ENCODE measurements at places on chromosomes 11 and 22.

DNA sequence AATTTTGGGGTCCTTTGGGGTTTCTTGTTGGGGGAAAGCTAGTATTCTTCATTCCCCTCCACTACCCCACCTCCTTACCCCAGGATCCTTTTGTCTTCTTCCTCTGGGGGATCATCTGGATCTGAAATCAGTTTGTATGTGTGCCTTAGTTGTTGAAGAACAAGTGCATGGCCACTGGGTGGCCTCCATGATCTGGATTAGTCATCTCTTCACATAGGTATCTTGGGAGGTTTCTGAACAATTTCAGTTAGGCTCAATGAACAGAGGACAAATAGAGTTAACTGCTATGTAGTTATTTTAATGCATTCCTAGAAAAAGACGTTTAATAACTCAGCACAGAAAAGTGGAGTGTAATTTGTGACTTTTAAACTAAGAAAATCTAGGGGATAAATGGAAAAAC lies 7.1 kb upstream of the VWA5A start:
- DNase-seq, result no peak

DNA sequence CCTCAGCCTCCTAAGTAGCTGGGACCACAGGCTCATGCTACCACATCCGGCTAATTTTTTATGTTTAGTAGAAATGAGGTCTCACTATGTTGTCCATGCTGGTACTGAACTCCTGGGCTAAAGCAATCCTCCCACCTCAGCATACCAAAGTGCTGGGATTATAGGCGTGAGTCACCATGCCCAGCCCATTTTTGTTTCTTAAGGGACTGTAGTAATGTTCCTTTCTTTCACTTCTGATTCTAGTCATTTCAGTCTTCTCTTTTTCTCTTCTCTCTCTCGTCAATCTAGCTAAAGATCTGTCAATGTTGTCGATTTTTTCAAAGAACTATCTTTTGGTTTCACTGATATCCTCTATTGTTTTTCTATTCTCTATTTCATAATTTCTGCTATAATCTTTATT lies 111.0 kb upstream of the APOA1 start:
- DNase-seq, result no peak

GRCh38 chr11:119573858-119574257 lies 150.9 kb upstream of the THY1 start:
- no peak for DNase-seq

- DNase-seq, result no peak
Measured at GRCh38 chr22:49954354-49954753, 6.2 kb upstream of the PIM3 start.

DNA sequence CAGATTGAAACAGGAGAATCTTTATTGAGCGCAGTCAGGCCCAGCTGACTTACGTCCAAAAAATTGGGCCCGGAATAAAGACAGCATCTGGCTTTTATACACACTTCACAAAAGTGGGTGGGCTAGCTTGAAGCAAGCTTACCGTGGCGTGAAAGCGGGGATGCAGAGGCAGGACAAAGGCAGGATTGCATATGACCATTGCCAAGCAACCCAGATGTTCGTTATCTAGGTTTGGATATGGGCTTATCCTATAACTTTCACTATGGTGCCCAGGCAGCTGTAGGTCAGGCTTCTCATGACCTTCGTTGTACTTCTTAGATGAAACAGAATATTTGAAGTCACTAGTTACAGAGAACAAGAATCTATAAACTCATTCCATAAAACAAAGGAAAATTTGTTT lies 1575.6 kb upstream of the RAG2 start:
- DNase-seq, result no peak

- DNase-seq, result peak; percentile 43
Measured at GRCh38 chr11:65310215-65310614, 4.5 kb upstream of the CDC42EP2 start.

DNA sequence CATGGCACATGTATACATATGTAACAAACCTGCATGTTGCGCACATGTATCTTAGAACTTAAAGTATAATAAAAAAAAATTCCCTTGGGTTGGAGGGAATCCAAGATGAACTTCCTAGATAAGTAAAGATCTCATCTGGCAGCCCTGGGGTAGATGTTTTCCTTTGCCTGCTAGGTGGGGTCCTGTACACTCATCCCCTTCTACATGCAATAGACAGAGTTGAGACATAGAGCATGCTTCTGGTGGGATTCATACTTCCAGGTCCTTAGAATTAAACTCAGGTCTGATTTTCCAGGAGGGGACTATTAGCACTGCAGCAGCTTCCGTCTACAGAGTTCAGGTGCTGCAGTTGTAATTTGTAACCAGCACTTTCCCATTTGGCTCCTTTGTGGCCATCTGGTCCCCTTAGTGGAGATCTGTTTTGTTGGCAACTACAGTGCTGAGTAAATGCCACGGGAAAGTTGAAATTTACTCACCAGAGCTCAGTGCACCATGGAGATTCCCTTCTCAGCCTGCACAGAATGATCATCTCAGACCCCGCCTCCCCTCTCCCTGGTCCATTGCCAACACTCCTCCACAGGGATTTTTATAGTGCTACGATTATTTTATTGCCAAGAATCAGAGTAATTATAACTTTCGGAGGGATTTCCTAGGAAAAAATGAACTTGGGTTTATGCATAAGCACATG lies 220.1 kb upstream of the E2F8 start:
- peak; percentile 49 for DNase-seq

- no peak for DNase-seq
Measured at GRCh38 chr11:126874831-126875230, 125.7 kb downstream of the KIRREL3 start.

- DNase-seq, result peak; percentile 99
Measured at GRCh38 chr11:115616971-115617370, 112.8 kb upstream of the CADM1 start.

DNA sequence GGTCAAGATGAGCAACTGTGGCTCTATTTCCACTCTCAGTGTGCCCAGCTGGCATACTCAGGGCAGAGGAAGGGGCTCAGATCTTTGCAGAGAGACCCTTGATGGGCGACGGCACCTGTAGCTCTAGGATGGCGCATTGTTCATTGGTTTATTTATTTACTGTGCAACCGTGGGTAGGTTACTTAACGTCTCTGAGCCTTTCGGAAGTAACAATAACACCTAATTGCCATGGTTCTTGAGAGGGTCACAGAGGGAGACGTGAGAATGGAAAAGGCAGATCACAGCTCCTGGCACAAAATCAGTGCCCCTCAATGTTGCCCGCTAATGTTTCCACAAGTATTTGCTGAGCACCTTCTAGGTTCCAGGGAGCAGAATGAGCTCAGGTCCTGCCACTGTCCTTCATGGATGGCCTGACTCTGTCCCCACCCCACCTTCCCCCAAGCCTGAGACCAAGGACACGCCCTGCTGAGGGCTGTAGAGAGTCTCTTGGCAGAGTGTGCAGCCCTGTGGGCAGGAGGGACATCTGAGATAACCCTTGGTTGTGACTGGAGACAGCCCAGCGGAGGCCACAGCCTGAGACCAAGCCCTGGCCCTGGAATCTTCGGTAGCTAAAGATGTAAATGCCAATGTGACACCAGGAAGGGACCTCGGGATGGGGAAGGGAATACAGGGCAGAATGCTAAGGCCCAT lies 780 bp upstream of the ALDH3B2 start:
- no peak for DNase-seq

DNA sequence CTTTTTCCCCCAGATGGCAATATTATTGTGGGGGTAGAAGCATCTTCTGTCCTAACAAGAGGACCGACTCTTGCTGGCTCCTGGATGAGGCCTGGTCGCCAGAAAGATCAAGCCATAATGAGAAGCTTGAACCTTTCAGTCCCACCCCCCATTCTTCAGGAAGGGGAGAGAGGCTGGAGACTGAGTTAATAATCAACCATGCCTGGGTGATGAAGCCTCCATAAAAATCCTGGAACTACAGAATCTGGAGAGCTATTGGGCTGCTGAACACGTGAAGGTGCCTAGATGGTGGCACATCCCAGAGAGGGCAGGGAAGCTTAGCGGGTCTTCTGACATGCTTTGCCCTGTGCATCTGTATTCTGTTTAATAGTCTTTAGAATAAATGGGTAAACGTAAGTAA lies 16.3 kb downstream of the AP5B1 start:
- no peak for DNase-seq

DNA sequence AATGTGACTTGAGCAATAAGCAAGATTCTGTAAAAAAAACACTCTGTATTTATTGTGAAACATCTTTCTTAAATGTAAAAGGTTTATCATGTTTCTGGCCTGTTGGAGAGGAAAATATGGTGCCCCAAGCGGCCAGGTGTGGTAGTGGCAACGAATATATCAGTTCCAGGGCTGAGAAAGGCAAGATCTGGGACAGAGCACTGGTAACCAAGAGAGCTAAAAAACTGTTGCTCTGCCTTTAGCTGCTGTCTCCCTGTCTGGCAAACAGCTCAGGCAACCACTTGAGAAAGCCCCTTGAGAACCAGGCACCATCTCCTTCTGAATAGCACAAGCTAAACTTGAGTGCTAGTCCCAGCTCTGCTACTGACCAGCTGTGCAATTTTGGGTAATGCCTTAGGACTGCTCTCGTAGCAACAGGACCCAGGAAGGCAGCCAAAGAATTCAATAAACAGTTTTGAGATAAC lies 129.9 kb downstream of the KCNC1 start:
- no peak for DNase-seq

- no peak for DNase-seq
Measured at GRCh38 chr22:44682556-44683168, 19.3 kb upstream of the PRR5 start.

DNA sequence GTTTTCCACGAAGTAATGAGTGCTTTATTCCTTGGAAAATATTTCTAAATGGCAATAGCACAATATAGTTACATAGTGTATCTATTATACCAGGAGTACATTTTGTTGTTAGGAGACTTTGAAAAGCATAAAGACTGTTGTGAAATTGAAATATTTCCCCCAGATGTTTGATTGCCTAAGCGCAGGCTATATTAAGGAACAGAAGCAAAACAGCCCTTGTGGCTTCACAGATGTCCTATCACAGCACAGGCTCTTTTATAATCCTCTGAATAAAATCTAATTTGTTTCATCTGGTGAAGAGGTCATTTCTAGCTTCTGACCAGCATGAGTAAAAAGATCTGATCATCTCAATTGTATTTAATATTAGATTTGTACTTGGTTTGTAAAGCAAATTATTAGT lies 48.2 kb downstream of the BSX start:
- no peak for DNase-seq

GRCh38 chr11:112644410-112645131 lies 316.6 kb upstream of the NCAM1 start:
- no peak for DNase-seq

DNA sequence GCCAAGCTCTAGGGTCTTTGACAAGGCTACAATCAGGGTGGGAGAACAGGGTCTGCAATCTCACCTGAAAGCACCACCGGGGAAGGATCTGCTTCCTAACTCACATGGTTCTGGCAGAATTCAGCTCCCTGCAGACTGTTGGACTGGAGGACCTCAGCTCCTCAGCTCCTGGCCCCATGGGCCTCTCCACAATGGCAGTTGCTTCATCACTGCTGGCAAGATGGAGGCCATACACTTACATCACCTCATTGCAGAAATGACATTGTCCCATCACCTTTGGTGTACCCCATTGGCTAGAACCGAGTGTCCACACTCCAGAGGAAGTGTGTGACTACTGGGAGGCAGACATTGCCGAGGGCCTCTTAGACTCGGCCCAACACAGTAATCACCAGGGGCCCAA lies 20.9 kb upstream of the MPPED1 start:
- DNase-seq, result no peak

DNA sequence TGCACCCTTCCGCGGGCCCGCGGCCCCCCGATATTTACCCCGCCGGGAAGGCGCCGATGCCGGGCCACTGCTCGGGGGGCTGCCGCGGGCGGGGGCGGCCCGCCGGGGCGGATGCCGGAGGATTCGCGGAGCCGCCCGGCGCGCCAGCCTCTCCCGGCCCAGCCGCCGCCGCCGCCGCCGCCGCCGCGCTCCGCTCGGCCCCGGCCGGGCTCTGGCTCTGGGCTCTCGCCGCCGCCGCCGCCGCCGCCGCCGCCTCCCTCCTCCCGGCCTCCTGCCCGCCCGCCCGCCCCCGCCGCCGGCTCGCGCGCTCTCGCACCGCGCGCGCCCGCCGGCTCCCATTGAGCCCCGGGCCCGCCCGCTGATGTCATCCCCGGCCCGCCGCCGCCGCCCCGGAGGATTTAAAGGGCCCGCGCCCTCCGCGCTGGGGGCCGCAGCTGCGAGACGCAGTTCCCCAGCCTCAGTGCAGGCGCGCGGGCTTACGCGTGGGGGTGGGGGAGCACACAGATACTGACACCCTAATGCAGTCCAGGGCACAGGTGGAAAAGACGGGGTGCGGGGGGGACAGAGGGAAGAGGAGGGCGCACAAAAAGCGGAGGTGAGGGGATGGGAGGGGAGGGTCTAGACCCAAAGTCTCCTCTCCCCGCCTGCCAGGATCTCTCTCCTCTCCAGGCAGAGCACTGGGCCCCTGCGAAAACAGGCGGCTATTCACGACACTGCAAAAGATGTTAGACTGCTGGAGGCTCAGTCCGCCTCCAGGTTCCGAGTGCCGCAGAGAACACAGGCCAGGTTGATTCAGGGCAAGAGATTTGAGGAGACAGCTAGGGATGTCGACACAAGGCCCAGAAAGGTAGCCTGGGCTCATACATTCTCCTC lies at the start of gene CSNK1E:
CSNK1E (minus strand) TSS at position 312 of the 873 bp plus-strand sequence. CDS start 3,276 bp downstream, outside the sequence.
- peak; percentile 65 for DNase-seq

DNA sequence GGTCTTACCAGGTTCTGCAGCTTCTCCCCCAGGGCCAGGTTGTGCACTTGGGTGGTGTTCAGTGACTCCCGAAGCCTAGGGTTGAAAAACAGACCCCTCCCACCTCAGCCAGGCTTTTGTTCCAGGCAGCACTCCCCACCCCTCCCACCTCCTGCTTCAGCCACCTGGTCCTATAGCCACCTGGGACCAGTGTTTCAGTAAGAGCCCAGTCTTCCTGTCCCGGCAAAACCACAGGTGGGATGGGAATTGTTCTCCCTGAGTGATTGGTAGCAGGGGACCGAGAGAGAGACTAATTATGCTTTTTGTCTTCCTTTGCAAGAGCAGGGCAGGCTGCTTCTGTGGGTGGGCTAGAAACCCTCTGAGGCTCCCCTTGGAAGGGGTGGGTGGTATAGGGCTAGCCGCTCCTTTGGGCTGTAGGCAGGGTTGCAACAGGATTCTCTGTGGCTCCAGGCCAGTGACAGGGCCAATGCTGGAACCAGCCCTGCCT lies 8.5 kb upstream of the NAALADL1 start:
- no peak for DNase-seq

GRCh38 chr11:1927848-1928469 lies 8.5 kb downstream of the TNNT3 start:
- no peak for DNase-seq

GRCh38 chr11:135036488-135037297 lies 624.7 kb upstream of the B3GAT1 start:
- DNase-seq, result no peak

- DNase-seq, result no peak
Measured at GRCh38 chr11:15499674-15500073, 385.0 kb downstream of the INSC start.
